CD4-positive, alpha-beta T cell treated with Interleukin-4 for 1 hour (primary cell): ENCODE measurements at places on chromosomes 3 and 15.

DNA sequence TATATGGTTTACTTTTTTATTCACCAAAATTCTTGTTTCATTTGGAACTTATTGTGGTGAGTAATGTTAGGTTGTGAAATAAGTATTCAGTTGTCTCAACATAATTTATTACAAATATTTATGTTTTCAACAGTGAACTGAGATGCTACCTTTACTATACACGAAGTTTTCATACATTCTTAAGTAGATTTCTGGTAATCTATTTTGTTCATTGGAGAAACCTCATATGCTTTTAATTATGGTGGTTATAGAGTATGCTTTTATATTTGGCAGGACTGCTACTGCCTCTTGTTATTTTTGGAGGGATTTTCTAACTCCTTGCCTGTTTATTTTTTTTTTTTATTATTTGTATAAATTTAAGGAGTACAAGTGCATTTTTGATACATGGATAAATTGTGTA, 253.1 kb downstream of the NLGN1 start:
- DNase-seq = no peak

GRCh38 chr3:142960322-142960850, 3.1 kb downstream of the PAQR9 start:
- DNase-seq = no peak

DNA sequence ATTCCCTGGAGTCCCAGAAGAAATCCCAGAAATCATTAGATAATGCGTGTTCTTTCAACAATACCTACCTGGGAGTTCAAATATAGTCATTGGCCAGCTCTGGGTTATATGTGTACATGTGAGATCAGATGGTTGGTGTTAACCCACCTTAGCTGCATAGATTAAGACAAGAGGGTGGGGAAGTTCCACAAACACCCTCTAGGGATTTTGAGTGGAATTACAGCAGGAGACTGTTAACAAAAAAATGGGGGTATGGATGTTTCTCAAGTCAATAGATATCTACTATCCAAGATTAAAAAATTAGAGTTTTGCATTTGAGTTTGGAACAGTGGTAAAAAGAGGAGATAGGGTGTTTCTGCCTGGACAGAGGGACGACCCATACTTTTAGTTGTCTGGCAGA, 282.5 kb upstream of the CNTN3 start:
- DNase-seq = no peak

GRCh38 chr3:132006605-132007204, 28.1 kb downstream of the CPNE4 start:
- no peak for DNase-seq

GRCh38 chr3:62874711-62875557, at the start of gene CADPS:
CADPS (minus strand) TSS chr3:62875416; CDS start chr3:62875029, 387 bp downstream.
- no peak for DNase-seq

DNA sequence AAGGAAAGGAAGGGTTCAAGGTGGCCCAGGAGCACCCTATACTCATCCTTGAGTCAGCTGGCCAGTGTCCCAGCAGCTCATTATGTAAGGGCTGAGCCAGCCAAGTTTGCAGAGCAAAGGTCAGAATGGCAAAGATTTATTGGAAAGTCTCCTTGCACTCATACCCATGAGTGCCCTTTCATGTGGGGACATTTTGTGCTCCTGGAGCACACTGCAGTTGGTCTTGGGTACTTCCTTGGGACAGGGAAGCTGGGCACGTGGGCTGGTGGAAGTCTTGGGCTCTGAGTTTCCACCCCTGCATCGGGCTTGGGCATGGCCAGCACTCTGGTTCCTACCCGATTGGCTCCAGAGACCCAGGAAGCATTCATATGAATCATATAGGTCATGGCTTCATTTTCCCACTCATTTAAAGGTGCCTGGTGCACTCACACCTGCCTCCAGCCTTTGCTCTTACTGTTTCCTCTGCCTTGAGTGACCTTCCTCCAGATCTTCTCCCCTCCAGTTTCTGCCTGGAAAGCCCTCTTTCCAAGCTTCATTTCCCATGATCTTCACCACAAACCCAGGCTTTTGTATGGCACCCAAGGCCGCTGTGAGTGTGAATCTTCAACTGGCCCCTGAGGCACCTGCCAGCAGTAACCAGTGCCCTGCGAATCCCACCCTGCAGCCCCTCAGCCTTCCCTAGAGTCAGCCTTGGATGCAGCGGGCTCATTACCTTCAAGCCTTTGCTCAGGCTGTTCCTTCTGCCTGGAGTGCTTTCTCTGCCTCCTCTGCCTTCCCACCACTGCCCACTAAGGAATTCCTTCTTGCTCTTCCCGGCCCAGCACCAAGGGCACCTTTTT, 10.5 kb upstream of the PRKCD start:
- DNase-seq = no peak

DNA sequence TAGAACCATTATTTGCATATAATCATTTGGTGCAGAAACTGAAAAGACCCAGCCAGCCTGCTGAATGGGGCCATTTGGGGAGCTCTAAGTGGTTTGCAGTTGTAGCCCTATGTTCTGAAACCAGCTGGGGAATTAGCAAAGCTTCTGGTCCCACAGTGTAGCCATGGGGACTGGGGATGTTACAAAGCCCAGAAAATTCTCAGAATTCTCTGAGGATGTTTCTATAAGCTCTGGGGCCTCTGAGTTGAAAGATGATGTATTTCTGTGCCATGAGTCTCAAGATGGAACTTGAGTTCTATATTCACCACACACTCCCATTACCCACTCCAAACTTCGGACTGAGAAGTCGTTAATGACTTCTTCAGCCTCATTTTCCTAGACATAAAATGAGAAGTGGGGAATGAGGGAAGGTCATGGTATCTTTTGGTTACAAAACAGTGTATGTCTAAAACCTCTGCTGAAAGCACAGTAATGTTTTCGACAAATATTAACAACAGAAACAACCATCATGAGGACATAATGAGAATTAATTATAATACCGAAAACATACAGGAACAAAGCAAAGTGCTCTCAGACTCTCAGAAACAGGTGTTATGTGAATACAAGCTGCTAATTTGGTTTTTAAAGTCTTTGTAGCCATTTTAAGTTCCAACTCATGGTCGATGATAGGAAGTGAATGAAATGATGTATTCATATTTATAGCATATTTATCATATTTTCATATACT, 89.4 kb downstream of the RFTN1 start:
- DNase-seq = no peak

DNA sequence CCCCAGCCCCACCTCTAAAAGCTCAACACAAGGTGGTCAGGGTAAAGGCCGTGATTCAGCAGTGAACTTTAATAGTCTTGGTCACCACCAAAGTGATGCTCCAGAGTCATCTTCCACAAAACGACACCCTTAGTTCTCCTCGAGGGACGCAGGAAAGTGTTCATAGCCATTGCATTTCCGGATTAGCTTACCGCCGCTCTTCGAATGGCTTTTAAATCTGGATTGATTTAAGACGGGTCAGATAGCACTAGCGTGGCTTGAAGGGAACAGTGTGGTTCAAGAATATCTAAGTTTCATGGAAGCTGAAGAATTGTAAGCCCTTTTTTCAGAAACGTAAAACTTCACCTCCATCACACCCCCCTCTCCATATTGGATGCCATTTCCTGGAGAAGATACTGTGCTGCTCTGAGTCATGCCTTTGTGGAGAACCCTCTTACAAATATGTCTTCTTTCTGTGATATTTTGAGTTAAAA, 829 bp downstream of the RNF7 start:
- DNase-seq = peak; percentile 56

DNA sequence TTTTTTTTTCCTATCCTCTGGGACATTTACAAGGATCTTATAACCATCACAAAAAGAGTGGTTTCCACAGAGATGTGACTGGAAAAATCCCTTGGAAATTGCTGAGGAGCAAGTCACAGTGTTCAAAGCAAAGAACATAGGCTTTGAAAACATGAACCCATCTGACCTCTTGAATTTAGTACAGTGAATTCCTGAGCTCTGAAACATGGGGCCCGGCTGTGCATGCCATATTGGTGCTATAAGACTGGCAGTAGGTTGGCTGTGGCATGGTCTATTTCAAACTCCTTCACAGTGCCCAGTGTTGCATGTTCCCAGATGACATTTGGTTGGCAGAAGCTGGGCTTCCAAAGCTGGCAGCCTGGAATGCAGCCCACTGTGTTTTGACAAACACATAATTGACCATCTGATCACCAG, 202.2 kb downstream of the TIGIT start:
- no peak for DNase-seq

GRCh38 chr15:67108122-67108961, 42.9 kb downstream of the SMAD3 start:
- no peak for DNase-seq

DNA sequence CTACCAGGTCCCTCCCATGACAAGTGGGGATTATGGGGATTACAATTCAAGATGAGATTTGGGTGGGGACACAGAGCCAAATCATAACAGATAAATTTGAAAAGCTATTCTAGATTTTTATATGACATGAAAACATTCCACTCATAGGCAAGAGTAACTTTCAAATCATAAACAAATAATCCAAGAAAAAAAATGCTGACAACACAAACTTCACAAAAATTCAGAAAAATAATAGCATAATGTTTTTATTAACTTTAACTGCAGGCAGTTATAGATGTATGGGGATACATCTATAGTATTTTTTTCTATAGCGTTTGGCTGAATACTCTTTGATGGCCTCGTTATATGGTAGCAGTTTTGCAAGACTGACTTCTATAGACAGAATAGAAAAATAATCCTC, 243.1 kb downstream of the ADAMTSL3 start:
- no peak for DNase-seq

- DNase-seq = peak; percentile 48
Measured at GRCh38 chr3:168095611-168096209, at the start of gene GOLIM4. GOLIM4 (minus strand) TSS chr3:168095924; CDS start chr3:168095285, 639 bp downstream.

- DNase-seq = no peak
Measured at GRCh38 chr15:28281876-28282275, 40.1 kb downstream of the HERC2 start.

DNA sequence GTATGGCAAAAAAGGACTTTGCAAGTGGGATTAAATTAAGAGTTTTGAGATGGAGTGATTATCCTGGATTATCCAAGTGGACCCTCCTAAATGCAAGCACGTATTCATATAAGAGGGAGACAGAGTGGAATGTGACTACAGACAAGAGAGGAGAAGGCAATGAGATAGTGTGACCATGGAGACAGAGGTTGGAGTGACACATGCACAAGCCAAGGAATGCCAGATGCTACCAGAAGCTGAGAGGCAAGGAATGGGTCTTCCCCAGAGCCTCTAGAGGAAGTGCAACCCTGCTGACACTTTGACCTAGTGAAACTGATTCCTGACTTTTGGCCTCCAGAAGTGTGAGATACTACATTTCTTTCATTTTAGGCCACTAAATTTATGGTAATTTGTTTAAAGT, 117.2 kb downstream of the UACA start:
- DNase-seq = no peak

DNA sequence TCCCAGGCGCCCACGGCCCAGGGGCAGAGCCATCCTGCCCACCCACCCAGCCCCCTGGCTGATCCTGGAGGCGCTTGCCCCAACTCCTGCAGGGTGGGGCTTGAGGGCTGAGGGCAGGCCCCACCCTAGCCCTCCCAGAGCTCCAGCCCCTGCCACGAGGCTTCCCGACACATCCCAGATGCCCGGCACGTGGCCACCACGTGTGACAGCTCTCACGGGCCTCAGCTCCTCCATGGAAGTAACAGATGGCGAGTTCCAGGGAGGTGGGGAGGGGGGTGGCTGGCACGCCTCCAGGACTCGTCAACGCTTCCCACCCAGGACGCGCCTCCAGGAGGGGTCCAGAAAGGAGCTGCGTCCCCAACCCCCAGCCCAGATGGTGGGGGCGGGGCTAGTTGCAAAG, 29.1 kb downstream of the PLXND1 start:
- DNase-seq = no peak

- no peak for DNase-seq
Measured at GRCh38 chr3:136835813-136836510, 17.0 kb downstream of the SLC35G2 start.

DNA sequence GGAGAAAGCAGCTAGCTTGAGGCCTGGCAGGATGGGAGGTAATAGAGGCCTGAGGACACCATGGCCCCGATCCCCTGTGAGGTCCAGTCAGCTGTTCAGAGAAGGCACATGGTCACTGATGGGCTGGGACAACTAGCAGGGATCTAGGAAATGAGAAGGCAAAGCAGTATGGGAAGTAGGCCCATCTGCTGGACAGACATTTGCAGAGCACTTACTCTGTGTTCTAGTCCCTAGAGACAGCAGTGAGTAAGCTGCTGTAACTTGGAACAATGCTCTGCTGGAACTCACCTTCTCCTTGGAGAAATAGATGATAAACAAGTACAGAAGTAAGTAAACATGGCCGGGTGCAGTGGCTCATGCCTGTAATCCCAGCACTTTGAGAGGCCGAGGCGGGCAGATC, 7.1 kb downstream of the ECE2 start:
- no peak for DNase-seq

GRCh38 chr3:44981220-44981619, 5.2 kb downstream of the EXOSC7 start:
- no peak for DNase-seq
